Activated CD4-positive, alpha-beta T cell treated with anti-CD3 and anti-CD28 coated beads for 24 hours (primary cell): ENCODE measurements at places on chromosomes 1 and 21.

DNA sequence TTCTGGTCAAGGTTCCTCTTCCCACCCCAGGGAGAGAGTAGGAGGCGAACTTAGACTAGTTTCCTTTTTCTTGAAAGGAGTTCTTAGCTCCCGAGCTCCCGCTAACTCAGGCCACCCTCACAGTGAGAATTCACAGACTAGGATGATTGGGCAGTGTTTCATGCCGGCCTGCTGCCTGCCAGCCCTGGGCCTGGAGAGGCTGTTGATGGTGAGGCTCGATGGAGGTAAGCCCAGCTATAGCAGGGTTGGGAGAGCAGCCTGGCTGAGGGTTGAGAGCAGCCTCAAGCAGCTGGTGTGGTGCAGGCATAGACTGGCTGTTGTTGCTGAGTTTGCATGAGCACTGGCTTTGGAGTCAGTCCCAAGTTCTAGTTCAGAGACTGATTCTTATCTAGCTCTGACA, 274.4 kb downstream of the MATN1 start:
- DNase-seq = no peak

- no peak for DNase-seq
Measured at GRCh38 chr1:234134878-234135277, 230.4 kb downstream of the SLC35F3 start.

GRCh38 chr1:37034121-37035013, at the start of gene GRIK3:
Gene GRIK3, minus strand, starts transcription at chr1:37034515. Its CDS starts 407 bp downstream, at chr1:37034108.
- DNase-seq = no peak

DNA sequence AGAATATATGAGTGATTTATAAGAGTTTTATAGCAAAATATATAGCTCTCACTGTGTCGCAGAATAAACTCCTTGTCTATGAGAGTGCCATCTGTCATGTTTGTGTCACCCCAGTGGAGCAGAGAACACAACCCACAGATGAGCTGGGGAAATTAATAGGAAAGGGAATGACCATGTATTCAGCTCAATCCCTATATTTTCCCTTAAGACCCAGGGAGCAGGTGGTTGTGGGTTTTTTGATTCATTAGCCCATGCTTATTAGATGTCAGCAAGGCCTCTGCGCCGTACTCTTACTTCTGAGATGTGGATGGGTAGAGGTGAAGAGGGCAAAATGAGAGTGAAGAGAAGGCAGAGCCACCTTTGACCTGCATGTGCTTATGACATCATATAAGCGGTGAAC, 4.1 kb upstream of the GREM2 start:
- no peak for DNase-seq

GRCh38 chr1:23283667-23284602, 60.1 kb downstream of the HNRNPR start:
- DNase-seq = no peak

- DNase-seq = no peak
Measured at GRCh38 chr1:59814901-59815825, at the start of gene HOOK1. Gene HOOK1, plus strand, starts transcription at chr1:59814949. Its CDS starts 169 bp downstream, at chr1:59815118.

GRCh38 chr1:108051631-108052377, 86.8 kb upstream of the VAV3 start:
- DNase-seq = no peak

- DNase-seq = no peak
Measured at GRCh38 chr1:36557041-36558000, 74.6 kb upstream of the CSF3R start.

- no peak for DNase-seq
Measured at GRCh38 chr1:27379564-27380122, 3.5 kb downstream of the CD164L2 start.

DNA sequence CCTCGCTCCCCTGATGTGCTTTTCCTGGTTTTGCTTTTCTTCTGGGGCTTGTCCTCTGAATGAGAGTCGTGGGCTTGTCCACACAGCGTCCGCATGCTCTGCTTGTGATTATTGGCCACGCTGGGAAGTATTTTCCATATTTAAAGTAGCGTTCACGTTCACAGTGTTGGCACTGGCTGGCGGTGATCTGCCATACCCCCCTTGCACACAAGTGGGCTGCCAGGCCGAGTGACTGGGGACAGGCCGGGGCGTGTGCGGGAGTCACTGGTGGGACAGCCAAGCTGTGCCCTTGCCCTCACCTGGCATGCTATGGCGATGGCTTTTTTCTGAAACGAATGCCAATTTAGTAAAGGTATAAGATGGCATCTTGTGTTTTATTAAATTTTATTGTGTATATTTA, 32.8 kb downstream of the SLC37A1 start:
- DNase-seq = no peak

DNA sequence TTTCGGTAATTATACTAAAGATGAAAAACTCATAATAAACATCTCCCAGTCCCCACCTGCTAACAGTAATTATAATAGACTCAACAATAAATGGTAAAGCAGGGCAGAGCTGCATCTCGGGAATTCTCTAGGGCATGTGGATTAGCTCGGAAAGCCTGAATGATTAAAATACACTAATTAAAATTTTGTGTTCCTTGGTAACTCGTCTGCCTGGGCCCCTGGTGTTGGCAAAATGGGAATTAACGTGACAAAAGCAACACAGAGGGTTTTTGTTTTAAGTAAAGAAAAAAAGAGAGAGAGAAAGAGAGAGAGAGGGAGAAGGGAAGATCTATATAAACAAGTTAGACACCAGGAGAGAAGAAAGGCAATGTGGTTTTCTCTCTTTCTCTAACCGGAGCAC, 62.1 kb downstream of the CASZ1 start:
- no peak for DNase-seq

- no peak for DNase-seq
Measured at GRCh38 chr1:238191170-238191569, 300.4 kb upstream of the ZP4 start.

- DNase-seq = no peak
Measured at GRCh38 chr21:16969636-16970035, 543.2 kb upstream of the CXADR start.

- no peak for DNase-seq
Measured at GRCh38 chr1:66168467-66168887, 365.5 kb upstream of the SGIP1 start.

- no peak for DNase-seq
Measured at GRCh38 chr21:16441789-16442188, 712.0 kb downstream of the USP25 start.

DNA sequence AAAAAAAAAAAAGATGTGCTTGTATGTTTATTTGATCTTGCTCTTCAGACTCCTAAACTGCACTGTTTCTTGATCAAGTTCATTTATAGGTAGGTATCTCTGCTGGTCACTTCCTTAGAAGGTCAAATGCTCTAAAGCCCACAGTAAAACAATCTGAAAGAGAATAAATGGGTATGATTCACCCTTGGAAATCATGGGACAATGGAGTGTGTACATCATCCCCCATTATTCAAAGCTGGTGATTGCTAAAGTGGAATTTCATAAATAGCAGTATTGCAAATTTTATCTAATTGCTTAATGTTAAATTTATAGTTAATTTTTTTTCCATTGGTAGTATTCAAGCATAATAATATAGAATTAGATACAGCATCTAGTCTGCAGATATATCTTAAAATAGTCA, 53.4 kb downstream of the MIER1 start:
- no peak for DNase-seq

GRCh38 chr1:40899230-40899870, 37.2 kb upstream of the CITED4 start:
- DNase-seq = no peak

- peak; percentile 23 for DNase-seq
Measured at GRCh38 chr1:30929135-30929889, 20.8 kb upstream of the SDC3 start.

DNA sequence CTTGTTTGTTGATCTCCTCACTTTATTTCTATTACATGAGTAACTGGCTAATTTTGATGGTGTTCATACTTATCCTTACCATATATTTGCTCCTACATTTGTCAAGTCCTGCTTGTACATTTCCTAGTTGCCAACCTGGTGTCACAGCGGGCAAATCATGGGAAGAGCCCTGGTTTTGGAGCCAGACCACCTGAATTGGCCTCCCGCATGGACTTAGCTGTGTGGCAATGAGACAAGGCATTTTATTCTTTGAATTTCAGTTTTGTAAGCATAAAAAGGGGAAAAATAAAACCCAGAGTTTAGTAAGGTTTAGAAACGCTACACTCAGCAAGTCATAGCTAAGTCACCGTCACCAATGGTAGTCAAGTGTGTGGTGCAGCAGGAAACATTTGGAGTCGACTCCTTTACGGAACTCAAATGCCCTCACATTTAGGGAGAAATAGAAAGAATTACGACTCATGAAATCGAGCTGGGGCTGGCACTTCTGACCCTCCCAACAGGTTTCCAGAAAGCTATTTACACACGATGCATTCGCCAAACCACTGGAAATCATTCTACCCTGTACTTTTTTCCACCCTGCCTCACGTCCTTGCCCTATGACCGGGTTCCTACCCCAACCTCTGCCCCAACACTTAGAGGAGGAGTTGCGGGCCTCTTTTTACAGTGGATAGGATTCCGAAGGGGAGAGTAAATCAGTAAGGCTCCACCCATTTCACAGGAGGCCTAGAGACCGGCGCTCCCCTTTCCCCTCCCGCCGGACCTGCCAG, 492 bp upstream of the PGM1 start:
- DNase-seq = no peak

GRCh38 chr1:222817529-222817928, 2.7 kb downstream of the DISP1 start:
- no peak for DNase-seq

- DNase-seq = no peak
Measured at GRCh38 chr1:198889101-198889500, 250.3 kb downstream of the PTPRC start.

DNA sequence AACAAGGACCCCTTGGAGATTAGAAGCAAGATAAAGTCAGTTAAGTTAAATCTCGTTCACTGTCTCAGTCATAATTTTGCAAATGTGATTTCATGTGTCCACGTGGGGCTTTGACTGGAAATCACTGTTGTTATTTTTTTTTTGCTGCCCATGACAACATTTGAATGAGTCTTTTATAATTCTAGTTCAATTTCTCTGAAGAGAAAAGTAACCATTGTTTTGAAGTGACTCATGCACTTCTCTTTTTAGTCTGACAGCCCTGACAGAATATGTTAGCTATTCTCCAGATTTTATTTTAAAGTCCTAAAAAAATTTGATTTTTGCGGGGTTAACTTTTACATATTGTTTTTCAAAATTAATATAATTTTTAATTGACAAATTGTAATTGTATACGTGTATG, 30.7 kb upstream of the NLRP3 start:
- no peak for DNase-seq

DNA sequence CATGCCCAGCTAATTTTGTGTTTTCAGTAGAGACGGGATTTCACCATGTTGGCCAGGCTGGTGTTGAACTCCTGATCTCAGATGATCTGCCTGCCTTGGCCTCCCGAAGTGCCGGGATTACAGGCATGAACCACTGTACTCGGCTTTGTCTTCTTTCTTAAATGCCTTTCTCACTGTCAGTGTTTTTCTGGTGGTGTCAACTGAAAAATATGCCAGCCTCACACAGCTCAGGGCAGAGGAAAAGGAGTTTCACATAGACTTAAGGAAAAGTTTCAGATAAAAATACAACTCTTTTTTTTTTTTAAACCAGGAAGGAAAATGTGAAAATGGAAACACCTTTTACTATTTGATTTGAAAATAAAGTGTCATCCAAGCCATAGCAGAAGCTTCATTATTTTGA, 4.6 kb upstream of the MAB21L3 start:
- no peak for DNase-seq

GRCh38 chr1:46197964-46198811, at the start of gene POMGNT1:
Gene POMGNT1, minus strand, starts transcription at chr1:46198434. Its CDS starts 613 bp downstream, at chr1:46197821.
- peak; percentile 61 for DNase-seq

DNA sequence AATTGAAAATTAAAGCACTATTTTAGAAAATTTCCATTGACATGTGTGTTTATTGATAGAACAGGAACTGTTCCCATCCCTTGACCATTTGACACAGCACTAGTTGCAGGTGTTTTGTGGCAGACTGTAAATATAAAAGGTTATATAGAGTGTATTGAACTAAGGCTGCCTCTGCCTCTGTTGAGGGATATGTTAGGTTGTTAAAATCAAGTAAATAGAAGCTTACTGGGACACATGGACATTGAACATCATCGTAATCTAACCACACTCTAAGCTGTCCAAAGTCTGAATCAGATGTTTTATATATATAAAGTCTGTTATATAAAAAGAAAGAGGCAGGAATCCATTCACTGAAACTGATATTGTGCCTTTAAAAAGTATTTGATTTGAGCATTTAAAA, 308.1 kb upstream of the PKN2 start:
- no peak for DNase-seq

DNA sequence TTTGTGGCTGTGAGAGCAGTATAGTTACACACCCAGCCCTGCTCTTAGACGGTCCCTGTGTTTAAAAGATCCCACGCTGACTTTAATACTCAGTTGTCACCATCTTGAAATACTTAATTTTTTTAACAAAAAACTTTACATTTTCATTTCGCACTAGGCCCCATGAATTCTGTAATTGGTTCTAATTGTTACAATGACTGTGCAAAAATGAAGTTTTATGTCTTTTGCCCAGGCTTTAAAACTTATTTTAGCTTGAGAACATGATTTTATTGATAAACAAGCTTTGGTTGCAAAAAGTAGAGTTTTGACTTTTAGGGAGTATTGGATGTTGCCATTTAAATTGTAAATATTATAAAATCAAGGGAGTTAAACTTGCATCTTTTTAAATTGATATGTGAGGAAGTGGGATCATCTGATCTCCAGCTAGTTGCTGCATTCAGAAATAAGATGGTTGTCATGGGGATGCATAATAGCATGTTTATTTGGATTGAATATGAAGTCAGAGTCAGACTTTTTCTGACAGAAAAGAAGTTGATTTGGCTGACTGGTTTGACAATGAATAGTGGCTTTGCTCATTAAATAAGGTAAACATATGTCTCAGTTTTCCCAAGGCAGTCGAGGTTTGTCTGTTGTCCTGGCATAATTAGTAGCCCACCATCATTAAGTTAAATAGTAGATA, 23.0 kb upstream of the CRP start:
- no peak for DNase-seq

GRCh38 chr1:201624741-201625225, 85.9 kb downstream of the NAV1 start:
- DNase-seq = no peak

- no peak for DNase-seq
Measured at GRCh38 chr1:37096523-37096922, 62.2 kb upstream of the GRIK3 start.
